ENCODE measurements at places on chromosomes 3 and 15.

DNA sequence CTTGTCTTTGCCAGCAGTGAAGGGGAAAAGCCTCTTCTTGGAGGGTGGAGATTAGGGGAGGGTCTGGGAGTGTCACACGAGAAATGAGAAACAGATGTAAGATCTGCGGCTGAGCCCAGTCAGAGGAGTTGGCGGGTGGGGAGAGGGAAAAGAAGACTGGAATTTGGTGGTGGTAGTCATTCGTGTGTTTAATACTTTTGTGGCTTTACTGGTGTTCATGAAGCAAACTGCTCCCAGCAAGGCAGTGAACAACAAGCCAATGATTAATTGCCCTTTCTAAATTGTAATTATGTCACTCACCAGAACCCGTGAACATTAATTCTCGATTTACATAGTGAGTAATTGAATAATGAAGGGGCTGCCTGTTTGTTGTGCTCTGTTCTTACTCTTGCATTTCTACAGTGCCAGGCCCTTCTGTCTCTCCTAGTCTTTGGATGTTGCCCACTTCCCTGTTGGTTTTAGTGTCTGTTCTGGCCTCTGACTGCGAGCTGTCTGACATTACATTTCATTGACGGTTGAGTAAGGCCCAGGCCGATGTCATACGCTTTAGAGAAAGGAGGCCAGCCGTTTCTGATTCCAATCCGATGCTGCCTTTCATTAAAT, 78.0 kb downstream of the CHCHD6 start:
- DNase-seq, result no peak

- DNase-seq, result no peak
These were observed 710.3 kb downstream of the PDCD6IP start for GRCh38 chr3:34508732-34509131.

DNA sequence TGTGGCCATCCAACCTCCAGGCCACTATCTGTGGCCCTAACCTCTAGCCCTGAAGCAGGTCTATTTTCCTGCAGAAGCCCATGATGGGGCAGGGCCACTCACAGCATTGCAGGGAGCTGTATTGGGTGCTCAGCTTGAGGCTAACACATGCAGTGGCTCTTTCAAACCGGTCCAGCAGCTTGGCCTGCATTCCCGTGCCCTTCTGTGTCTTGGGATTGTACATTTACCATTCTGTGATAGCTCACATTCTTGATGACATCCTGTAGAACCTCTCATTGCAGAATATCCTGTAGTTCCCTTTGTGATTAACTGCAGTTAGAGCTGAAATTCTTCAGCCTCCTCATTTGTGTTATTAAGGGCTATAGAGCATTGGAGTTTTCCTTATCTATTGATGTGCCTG, 60.8 kb upstream of the ANKRD34C start:
- DNase-seq, result no peak

DNA sequence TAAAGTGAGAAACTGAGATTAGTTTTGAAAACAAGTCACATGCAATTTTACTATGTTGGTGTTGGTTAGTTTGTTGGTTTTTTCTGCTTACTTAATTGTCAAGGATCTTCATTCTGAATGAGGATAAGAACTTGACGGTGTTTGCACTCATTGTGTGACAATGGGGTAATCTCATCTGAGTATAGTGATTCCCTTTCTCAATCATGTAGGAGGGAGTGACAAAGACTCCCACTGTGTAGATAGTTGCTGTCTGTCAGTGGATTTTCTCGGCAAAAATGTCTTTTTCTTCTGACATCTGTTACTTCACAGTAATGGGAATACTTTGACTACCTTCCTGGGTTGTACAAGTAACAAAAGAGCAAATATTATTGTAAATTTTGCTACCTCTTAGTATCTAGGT, 23.5 kb downstream of the KCNH8 start:
- DNase-seq, result no peak

GRCh38 chr15:34721802-34722438, 32.9 kb downstream of the GJD2 start:
- DNase-seq, result no peak

DNA sequence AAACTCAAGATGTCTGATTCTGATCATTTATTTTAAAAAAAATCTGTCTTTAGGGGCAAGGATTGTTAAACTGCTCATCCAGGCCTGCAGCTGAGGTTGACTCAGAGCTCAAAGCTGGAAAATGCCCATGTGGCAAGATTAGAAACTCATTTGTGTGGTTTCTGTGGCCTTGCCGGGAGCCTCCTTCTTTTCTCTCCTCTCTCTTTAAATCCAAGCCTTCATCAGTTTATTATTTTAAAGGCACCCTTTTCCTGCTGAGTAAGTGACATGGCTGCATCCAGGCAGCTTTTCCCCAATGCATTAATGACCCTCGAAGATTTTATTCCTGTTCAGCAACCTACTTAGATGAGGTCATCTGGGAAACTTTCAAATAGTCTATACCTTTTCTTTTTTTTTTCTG, 221.3 kb upstream of the CDIN1 start:
- no peak for DNase-seq

GRCh38 chr3:181660337-181660736, 51.4 kb upstream of the SOX2 start:
- DNase-seq, result no peak

- no peak for DNase-seq
These were observed 880 bp downstream of the PPP4R2 start for GRCh38 chr3:72997421-72997961.

DNA sequence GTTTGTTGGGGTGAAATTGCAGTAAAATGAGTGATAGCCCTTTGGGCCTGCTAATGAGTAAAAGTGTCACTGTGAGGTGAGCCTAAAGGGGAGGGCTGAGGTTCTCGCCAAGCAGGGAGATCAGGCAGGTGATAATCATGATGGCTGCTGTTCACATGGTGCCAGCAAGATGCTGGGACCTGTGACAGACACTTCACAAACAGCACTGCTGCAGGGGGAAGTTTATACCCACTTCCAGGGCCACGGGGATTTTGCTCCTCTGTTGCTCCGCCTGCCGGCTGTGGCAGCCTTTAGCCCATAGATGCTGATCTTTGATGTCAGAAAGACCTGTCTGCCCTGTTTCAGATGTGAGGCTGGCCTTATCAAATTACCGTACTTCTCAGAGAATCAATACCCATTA, 96.7 kb downstream of the SV2B start:
- no peak for DNase-seq

DNA sequence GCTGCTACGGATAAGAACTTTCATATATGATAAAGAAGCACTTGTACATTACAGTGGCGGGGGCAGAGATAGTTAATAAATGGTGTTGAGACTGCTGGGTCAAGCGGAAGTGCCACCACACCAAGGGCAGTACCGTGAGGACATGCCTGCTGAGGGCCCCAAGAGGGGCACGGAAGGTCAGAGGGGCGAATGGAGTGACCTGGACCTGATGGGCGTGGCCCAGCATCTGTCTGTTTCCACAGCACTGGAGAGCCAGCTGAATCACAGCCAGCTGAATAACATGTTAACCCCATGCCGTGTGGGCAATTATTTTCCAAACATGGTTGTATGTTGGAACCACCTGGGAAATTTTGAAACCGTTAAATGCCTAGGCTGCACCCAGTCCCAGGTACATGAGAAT, 37.2 kb downstream of the ANKDD1A start:
- no peak for DNase-seq

DNA sequence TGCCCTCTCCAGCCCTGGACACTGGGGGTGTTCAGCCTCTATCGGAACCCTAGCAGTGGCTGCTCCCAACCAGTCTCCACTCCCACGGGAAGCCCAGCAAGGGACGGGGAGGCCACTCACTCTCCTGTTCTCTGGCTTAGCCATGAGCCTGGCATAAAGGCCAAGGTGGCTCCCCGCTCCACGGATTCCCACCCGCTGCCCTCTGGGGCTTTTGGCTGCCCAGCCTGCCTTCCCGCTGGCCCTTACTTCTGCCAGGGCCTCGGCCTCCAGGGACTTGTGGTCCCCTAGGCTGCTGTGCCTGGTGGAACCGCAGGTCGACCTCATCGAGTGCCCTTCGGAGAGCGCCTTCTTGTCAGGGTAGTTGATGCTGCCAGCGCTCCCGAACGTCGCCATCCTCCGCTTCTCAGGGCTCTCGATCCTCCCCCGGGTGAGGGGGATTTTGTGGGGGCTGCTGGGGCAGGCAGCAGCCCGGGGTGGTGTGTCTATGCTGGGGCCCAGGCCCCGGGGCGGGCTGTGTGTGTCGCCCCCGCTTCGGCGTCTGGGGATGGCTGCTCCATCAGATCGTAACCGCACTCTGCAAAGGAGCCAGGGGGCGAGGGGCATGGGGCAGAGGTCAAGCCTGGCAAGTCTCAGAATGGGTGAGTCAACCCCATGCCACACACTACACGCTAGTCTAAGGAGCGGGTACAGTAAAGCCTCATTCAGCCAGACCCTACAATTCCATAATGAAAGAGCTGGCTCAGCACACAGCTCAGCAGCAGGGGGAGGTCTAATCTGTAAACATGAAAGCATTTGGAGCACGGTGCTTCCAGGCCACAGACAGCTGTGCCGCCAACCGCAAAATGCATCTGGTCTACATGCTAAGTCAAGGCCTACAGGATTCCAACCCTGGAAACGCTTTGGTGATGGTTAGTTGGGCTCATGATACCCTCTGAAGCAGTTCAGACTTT, 27.3 kb upstream of the RAD18 start:
- DNase-seq, result no peak

- no peak for DNase-seq
These were observed 346.9 kb upstream of the ROBO1 start for GRCh38 chr3:80114694-80115093.

DNA sequence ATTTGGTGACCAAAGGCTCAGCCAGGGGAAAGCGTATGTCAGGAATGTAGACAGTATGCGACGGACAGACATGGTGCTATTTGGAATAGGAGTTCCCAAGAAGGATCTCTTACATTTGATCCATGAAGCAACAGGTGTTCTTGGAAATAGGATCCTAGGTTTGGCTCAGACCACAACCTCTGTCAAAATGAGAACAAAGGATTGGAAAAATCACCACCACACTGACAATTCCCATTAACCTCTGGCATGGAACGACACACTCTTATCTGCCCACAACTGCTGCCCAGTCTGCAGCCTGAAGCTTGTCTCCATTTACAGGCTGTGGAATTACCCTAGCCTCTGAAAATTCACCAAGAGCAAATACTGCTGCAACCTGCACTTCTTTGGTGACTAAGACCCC, 33.6 kb upstream of the LRRN1 start:
- DNase-seq, result no peak

GRCh38 chr15:34927726-34928125, 41.8 kb downstream of the AQR start:
- DNase-seq, result no peak

DNA sequence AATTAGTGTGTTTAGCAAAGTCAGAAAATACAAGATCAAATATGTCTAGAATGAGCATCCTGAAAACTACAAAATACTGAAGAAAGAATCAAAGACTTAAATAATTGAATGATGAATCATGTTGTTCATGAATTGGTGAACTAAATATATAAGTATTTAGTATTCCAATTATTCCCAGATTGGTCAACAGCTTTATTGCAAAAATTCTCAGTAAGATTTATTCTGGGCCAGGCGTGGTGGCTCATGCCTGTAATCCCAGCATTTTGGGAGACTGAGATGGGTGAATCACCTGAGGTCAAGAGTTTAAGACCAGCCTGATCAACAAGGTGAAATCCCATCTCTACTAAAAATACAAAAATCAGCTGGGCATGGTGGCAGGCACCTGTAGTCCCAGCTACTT, 250.0 kb upstream of the NECTIN3 start:
- DNase-seq, result no peak

GRCh38 chr3:104887069-104887468, 479.6 kb upstream of the ALCAM start:
- DNase-seq, result no peak

DNA sequence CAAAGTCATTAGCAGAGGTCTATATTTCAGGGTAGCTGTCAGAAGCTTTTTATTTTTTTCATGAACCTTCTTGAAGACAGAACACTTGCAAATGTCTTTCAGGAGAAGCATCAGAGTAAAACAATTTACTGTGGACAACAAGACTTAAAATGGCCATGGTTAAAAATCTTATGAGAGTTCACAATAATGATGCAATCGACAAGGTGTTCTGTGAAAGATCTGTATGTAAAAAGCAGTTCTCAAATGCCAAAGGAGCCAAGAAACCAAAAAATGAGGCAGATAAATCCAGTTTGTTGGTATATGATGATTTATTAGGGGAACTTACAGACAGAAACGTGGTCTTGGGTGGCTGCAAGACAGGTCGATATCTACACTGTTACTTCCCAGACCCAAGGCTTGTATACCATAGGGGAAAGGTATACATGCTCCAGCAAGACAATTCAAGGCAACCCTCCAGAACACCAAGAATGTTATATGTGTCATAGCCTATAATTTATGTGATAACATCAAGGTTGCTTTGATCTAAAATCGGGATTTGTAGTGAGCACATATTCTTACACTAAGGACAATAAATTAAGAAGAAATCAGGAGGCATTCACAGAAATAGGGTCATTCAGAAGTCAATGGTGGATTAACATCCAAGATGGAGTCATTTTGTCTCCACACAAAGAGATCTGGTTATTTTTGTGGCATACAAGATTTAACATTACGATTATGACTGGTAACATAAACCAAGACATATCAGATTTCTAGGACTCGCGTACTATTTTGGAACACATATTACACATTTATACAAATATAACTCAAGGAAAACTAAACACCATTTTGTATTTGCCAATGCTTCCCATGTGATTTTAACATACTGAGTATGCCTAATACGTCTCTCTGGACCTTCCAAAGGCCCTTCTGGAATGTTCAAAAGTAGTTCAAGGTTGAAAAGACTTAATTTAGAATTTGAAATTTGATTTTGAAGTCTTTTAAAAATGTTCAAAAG, 316.4 kb downstream of the THSD4 start:
- DNase-seq, result no peak

- no peak for DNase-seq
These were observed at the start of gene ALDH1A2 for GRCh38 chr15:58065445-58066041. ALDH1A2 (minus strand) TSS chr15:58065711; CDS start chr15:58065650, 61 bp downstream.

DNA sequence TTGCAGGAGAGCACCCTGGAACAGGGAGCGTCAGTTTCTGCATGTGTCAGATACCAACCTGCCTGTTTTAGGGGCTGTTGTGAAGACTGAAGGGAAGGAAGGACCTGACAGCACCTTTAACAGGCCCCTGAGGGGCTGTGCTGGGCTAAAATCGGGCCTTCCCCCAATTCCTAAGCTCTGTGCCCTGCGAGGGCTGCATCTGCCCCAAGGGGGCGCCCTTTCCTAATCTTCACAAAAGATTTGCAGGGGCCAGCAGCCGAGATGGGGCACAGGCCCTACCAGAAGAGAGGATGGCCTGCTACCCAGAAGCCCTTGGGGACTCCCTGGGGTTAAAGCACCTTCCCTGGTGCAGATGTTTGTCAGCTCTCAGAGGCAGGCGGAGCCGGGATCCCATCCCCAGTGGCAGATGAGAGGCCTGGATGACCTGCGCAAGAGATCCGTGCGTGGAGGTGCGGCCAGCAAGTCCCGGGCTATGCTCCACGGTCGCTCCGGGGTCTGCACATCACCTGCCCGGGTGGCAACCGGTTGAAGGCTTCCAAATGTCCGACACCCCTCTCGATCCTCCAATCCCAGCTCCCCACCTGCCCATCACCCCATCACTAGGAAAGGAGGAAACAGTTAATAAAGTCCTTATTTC, 53.6 kb downstream of the RHCG start:
- DNase-seq, result peak; percentile 16

GRCh38 chr15:94000606-94001005, 230.8 kb upstream of the MCTP2 start:
- no peak for DNase-seq

- no peak for DNase-seq
These were observed 101.1 kb downstream of the TOP2B start for GRCh38 chr3:25563601-25564000.

All from stimulated activated CD4-positive, alpha-beta T cell treated with anti-CD3 and anti-CD28 coated beads, Interleukin-1b, Interleukin-23, amount 100 ng/mL, for 1 hour (primary cell).